ENCODE measurements at places on chromosomes 4 and X.

DNA sequence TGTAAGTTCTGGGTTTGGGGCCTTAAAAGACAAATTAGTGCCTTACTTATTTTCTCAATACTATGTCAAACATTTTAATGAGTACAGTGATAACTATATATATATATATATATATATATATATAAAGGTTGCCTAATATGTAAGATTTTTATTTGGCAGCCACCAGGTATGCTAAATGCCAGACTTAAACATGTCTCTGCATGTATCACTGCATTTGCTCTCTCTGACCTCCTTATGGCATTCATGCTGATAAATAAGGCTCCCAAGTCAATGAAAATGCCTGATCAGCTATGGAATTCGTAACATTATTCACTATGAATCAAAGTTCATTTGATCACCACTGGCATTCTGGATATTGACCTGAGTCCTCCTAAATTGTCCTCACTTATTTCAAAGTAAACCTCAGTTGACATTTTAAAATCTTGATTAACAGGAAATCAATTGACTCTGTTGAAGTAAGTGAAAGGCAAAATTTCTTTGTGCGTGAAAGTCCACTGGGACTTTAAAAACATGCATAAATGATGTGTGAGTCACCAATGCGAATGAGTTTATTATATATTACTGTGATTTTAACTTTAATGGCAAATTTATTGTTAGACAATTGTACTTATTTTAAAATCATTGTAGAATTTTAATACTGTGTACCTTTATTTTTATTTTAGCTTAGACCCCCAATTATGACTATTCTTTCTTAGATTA is 29.2 kb upstream of the AREG start:
- no peak for DNase-seq

DNA sequence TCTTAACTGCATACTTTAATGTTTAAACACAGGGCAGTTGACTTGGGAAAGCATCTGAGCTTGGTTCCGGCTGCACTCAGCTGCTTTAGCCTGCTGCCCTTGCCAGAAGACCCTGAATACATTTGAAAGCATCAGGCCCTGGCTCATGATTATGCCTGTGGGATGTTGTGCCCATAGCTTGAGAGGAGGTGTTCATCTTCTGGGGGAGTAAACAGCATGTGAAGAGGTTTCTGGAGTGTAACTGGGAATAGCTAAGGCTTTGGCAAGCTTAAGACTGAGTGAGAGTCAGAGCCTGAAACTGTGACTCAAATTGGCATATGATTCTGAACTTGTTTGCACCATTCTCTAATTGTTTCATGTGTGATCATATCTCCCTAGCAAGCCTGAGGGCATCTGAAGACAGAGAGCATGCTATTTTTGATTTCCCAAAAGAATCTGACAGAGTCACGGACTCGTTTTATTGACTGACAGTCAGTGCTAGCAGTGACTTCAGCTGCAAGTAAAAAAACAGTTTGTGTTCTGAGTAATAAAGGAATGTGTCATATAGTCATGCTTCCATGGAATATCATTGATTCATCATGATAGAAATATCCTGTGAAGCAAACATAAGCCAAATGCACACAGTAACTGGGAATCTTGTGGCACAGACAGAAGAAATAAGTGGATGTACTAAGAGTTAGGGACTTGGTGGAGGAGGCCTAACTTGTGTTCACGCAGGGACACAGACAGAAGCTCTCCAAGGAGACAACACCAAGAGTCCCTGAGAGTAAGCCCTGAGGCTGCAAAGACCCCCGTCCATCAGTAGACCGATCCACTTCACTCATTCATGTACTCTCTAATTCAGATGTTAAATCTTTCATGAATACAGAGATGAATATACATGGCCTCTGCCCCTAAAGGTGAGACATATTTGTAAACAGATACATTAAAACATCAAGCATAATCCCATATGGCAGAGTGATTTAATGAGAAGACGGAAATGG is 100.7 kb downstream of the SYNPO2 start:
- DNase-seq, result no peak

- DNase-seq, result no peak
Observed at GRCh38 chrX:11408109-11408405, 114.8 kb downstream of the AMELX start.

- no peak for DNase-seq
Observed at GRCh38 chr4:118798658-118799057, 37.3 kb downstream of the SEC24D start.

GRCh38 chrX:53642337-53642736 is 44.2 kb downstream of the HUWE1 start:
- no peak for DNase-seq

DNA sequence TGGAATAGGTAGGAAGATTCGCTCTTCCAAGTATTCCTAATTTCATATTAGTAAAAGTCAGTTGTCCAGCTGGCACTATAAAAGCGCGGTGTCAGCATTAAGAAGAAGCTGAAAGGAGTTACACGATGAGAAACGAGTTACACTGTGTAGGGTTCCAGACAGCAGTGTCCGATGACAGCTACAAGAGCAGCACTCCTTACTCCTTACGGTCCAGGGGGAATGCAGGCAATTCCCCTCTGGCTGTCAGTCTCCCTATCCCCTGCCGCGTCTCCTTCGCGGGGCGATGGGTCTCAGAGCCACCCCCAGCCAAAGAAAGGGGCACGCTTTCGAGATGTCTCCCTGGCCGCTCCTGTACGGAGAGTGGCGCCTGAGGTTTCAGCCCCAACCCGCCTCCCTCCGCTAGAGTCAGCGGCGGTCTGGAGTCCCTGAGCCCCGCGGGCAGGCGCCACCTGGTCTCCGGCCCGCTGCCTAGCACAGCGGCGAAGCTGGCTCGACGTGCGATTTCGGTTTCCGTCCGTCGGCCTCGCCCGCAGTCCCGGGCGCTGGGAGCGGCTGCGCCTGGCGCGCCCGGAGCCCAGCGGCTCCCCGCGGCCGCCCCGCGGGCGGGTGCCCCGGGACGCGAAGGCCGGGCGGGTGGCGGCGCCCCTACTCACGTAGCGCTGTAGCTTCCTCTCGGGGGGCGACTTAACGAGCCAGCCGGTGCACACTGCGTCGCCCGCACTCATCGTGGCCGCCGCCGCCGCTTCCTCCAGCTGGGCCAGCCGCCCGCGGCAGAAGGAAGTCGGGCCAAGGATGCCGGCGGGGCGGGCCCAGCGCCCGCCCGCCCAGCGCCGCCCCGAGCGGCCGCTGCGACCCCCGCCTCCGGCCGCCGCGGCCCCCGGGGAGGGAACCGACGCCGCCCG is at the start of gene GAB3:
TSS of gene GAB3 (minus strand) at position 777 of the 902 bp plus-strand sequence. CDS start at position 725, 52 bp downstream.
- no peak for DNase-seq

DNA sequence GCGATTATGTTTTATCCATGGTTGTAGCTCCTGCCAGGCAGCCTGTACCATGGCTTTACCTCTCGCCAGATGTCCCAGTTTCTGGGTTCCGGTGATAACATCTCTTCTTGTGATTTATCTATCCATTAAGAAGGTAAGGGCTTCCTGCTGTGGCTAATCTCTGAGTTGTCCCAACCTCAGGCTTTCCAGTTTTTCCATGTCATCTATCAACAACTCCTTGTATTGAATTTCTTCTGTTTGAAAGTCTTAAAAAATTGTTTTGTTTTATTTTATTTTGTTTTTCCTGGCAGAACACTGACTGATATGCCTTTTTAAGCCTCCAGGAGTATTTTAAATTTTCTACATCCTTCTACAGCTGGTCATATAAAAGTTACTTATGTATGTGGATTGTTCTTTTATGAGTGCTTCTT is 241.9 kb downstream of the ANTXR2 start:
- no peak for DNase-seq

GRCh38 chrX:40570346-40571093 is 10.2 kb upstream of the ATP6AP2 start:
- DNase-seq, result no peak

- DNase-seq, result no peak
Observed at GRCh38 chrX:155767876-155768769, 113.0 kb upstream of the VAMP7 start.

DNA sequence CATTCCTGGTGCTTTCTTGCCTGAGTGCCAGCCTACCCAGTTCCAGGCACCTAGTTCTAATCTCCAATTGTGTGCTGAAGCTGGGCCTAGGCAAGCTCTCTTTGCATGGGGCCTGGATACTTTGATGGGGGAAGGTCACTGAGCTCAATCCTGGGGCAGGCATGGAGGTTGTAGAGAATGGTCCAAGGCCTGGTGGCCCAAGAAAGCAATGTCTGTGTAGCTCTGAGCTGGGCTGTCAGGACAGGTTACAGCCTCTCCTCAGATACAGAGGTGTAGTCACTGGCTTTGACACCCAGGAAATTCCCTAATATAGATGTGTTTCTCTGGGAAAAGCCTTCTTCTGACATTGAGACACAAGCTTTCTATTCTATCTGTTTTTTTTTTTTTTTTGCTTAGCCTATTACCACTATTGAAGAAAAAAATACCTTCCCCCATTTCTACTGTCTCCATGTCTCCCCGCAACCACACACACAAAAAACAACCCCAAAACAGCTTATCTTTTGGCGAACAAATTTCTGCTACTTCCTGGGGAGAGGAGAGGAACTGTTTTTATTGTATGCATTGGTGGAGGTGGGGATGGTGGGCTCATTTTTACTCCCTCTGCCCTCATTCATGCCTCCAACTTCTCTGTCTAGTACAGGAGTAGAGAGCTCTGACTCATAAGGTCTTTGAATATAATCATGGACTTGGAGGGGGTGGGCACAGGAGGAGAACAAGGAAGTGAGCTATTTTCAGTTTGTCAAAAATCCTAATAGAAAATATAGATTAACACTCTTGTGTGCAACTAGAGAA is 66.7 kb upstream of the DHX15 start:
- DNase-seq, result no peak

DNA sequence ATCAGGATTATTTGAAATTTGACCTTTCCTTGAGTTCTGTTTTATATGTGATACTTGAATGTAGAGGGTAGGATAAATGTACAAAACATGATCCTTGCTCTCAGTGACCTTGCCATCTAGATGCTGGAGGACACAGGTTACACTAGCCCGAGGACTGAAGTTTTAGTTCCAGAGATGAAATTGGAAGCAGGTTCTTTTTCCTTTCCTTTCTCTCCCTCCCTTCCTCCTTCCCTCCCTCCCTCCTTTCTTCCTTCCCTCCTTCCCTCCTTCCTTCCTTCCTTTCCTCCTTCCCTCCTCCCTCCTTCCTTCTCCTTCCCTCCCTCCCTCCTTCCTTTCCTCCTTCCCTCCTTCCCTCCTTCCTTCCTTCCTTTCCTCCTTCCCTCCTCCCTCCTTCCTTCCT is 54.3 kb downstream of the LRRC66 start:
- DNase-seq, result no peak

DNA sequence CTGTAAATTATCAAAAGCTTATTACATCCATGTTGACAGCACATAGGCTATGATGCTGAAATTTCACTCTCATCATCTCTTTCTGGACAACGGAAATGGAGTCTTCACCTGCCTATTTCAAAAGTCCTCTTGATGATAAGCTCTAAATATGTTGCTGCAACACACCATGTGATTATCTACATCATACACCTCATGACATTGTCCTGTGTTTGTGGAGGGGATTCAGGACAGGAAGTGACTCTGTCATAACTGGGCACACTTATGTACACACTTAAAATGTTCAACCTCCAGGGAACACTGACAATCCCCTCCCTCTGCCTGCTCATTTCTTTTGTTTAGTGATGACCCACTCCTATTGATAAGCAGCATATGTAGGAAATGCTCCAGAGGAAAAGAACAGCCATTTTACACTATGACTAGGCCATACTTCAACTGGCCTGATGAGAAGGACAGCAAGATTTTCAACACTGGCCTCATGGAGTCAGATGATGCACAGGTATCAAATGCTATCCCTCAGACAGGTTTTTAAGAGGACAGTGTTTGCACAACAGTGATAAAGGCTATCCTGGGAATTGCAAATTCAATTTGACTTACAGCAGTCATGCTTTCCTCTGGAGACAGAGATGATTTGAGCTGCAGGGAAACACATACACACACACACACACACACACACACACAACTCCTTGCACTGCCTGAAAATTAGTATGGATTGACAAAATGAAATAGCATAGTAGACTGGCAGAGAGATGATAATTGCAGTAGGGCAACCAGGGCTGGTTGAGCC is 163.3 kb upstream of the RASGEF1B start:
- DNase-seq, result no peak

GRCh38 chr4:3037957-3038461 is 36.3 kb downstream of the HTT-AS start:
- no peak for DNase-seq
